ENCODE measurements at places on chromosomes 6 and 20. TPM values are rescaled to one million over a fixed set of nuclear protein-coding genes. Genes with fewer than 3 reads are reported as not detected.

GNAS-AS1 gene
- 0.68 TPM for total RNA-seq

TSBP1 gene
- not detected for total RNA-seq

KIF6 gene
- 0.22 TPM for total RNA-seq

C6orf52 gene
- 6.8 TPM for total RNA-seq

RUNX2 gene
- 25.3 TPM for total RNA-seq

TAF4 gene
- total RNA-seq, result 20.5 TPM

GCNT2 gene
- 1.3 TPM for total RNA-seq

DSP gene
- not detected for total RNA-seq

NRSN1 gene
- not detected for total RNA-seq

- H3K27ac ChIP-seq, result no peak overlapping the region
- H3K27me3 ChIP-seq, result no peaks in the 10 kb centered on the region
- H3K4me3 ChIP-seq, result no peak overlapping the region
- DNase-seq, result no peak
Observed at GRCh38 chr6:151948002-151948743, 140.7 kb downstream of the ESR1 start.

DNA sequence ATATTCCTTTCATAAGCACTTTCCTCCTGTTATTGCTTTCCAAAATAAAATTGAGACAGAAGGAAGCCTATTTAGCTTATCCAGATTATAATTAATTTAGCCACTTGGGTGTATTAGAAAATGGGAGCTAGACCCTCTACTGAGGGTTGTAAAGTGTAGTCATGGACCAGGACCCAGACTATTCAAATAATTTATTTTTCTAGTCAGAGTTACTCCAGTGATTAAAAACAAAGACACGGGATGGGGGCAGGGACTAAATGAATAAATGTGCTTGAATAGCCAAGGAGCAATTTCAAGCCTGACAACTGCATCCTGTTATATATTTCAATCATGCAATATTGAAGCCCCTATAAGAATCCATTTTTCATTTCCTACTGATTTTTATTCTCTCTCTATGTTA lies 41.6 kb downstream of the KLHL32 start:
- no peaks in the 10 kb centered on the region for H3K27me3 ChIP-seq
- no peaks in the 10 kb centered on the region for H3K4me1 ChIP-seq
- H3K27ac ChIP-seq, result no peak overlapping the region
- DNase-seq, result no peak
- H3K36me3 ChIP-seq, result no peaks in the 10 kb centered on the region
- H3K4me3 ChIP-seq, result no peak overlapping the region

DNA sequence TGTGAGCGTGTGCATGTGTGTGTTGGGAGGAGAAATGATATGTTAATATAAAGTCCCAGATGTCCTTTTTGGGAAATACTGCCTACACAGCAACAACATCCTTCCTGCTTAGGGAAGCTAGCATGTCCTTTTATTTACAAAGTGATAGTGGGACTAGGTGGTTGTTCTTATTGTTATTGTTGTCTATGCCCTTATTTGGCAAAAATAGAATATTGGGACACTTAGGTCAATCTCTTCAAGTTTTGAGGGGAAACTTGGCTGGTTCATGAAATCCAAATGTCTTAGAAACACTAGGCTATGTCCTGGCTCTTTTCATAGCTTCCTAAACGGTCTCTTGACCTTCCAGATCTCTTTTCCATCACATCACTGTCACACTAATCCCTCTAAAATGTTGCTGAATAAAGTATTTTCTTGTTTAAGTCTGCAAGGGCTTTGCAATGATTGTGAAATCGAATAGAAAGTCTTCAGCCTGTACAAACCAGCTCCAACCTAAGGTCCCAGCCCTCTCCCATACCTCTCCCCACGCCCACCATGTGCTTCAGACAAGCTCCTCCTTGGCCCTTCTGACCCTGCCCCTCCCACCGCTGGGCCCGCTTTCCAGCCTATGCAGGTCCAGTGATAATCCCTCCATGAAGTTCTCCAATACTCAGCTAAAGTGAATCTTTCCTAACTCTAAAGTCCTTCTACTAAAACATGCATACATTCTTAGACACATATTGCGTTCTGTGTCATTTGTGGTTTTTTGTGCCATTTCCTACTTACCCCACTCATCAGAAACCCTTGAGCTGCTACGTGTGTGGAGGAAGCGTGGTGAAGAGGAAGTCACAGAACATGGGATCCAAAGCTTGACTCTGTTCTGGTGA lies 205.1 kb downstream of the LY86 start:
- DNase-seq, result no peak
- H3K36me3 ChIP-seq, result no peaks in the 10 kb centered on the region
- no peak overlapping the region for H3K27ac ChIP-seq
- no peaks in the 10 kb centered on the region for H3K4me1 ChIP-seq

GRCh38 chr20:50523552-50524167 lies 13.5 kb downstream of the PTPN1 start:
- H3K27ac ChIP-seq, result no peak overlapping the region
- H3K4me3 ChIP-seq, result peak overlapping the region; percentile 31
- H3K4me1 ChIP-seq, result peaks cover 88% of the 10 kb centered on the region
- H3K36me3 ChIP-seq, result no peaks in the 10 kb centered on the region

GRCh38 chr6:10526156-10526555 lies 5.0 kb downstream of the GCNT2 start:
- no peak for DNase-seq
- no peak overlapping the region for H3K4me3 ChIP-seq
- no peaks in the 10 kb centered on the region for H3K27me3 ChIP-seq
- no peaks in the 10 kb centered on the region for H3K36me3 ChIP-seq
- no peaks in the 10 kb centered on the region for H3K4me1 ChIP-seq

- no peak overlapping the region for H3K27ac ChIP-seq
- no peak for DNase-seq
- H3K27me3 ChIP-seq, result no peaks in the 10 kb centered on the region
- peaks cover 1% of the 10 kb centered on the region for H3K4me1 ChIP-seq
- no peaks in the 10 kb centered on the region for H3K36me3 ChIP-seq
Observed at GRCh38 chr20:53672484-53673129, 79.0 kb upstream of the ZNF217 start.

DNA sequence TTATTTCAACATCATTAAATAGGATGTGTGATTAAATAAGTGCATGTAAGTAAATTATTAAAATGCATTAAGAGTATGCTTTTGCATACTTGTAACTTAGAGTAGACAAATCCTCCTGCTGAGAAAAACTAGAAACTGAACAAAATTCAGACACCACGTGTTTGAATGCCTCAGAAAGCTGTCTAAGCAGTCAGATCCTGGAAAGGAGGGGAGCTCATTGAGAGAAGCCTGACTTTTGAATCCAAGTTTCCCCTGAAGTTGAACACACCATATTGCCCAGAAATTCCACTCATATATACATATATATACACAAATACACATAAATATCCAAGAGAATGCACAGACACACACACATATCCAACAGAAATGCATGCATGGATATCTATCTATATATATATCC lies 190.0 kb upstream of the BMP2 start:
- H3K36me3 ChIP-seq, result no peaks in the 10 kb centered on the region
- no peak overlapping the region for H3K4me3 ChIP-seq
- no peak for DNase-seq
- H3K27me3 ChIP-seq, result no peaks in the 10 kb centered on the region
- no peak overlapping the region for H3K27ac ChIP-seq
- H3K4me1 ChIP-seq, result no peaks in the 10 kb centered on the region

- no peaks in the 10 kb centered on the region for H3K4me1 ChIP-seq
- no peaks in the 10 kb centered on the region for H3K27me3 ChIP-seq
- no peak overlapping the region for H3K4me3 ChIP-seq
Observed at GRCh38 chr6:138372711-138373463, 4.8 kb upstream of the SMIM28 start.

- no peaks in the 10 kb centered on the region for H3K27me3 ChIP-seq
- H3K36me3 ChIP-seq, result no peaks in the 10 kb centered on the region
- H3K4me3 ChIP-seq, result no peak overlapping the region
- H3K4me1 ChIP-seq, result no peaks in the 10 kb centered on the region
Observed at GRCh38 chr20:57180954-57181353, 85.5 kb downstream of the BMP7 start.

DNA sequence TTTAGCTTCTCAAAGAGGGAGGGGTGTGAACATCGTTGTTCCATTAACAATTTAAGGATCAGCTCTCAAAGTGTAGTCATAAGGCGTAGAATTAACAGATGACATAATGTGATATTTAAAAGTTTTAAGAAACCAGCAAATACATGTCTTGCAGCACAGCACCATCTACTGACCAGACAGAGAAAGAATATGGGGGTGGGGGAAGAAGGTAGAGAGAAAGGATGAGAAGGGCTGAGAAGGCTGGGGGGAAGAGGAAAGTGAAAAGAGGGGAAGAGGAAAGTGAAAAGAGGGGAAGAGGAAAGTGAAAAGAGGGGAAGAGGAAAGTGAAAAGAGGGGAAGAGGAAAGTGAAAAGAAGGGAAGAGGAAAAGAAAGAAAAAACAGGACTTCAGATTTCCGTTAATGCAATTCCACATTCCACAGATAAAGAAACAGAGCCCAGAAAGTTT lies 80.9 kb downstream of the HAO1 start:
- DNase-seq, result no peak
- H3K27me3 ChIP-seq, result no peaks in the 10 kb centered on the region
- H3K4me1 ChIP-seq, result no peaks in the 10 kb centered on the region
- H3K4me3 ChIP-seq, result no peak overlapping the region
- H3K36me3 ChIP-seq, result no peaks in the 10 kb centered on the region

DNA sequence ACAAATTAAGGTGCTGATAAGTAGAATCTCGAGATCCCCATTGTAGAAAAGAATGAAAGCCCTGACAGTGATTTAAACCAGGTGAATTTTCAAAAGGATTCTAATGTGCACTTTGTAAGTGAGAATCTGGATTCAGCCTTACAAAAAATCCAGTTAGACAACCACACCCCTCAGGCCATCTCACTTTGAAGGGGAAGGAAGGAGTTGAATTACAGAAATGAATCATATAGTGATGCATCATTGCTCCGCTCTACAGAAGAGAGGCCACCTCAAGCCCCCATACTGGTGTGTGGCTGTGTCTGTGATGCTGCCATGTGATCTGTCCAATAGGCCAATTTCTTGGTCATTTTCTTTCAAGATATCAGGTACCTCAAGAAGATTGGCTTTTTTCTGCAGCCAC lies 85.5 kb upstream of the NT5E start:
- no peak overlapping the region for H3K4me3 ChIP-seq
- H3K27ac ChIP-seq, result no peak overlapping the region
- no peak for DNase-seq
- H3K36me3 ChIP-seq, result no peaks in the 10 kb centered on the region

- no peak overlapping the region for H3K27ac ChIP-seq
- H3K4me1 ChIP-seq, result no peaks in the 10 kb centered on the region
Observed at GRCh38 chr6:76220805-76221204, 148.3 kb upstream of the IMPG1 start.

- DNase-seq, result no peak
- no peaks in the 10 kb centered on the region for H3K36me3 ChIP-seq
- no peak overlapping the region for H3K4me3 ChIP-seq
- no peak overlapping the region for H3K27ac ChIP-seq
- H3K27me3 ChIP-seq, result peaks cover 15% of the 10 kb centered on the region
Observed at GRCh38 chr20:44181611-44182010, 5.4 kb downstream of the JPH2 start.

DNA sequence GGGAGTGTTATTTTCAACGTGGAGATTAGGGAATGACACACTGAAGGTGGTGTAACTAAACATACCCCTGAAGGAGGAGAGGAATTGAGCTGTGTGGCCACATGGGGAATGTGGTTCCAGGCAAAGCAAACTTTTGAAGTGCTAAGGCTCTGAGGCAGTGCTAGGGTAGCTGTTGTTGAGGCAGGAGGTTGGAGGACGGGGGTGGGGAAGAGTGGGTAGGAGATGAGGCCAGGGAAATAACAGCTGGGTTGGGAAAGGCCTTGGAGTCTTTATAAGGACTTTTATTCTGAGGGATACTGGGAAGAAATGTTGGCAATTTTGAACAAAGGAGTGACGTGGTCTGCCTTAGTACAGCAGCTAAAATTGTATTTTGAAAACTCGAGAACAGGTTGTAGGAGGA lies 13.0 kb downstream of the RPRD1B start:
- no peak for DNase-seq
- no peak overlapping the region for H3K27ac ChIP-seq

All from CD8-positive, alpha-beta memory T cell (primary cell).